ENCODE measurements at places on chromosomes 13 and 19. TPM values are rescaled to one million over a fixed set of nuclear protein-coding genes. Genes with fewer than 3 reads are reported as not detected.

The DNAAF3 gene
- total RNA-seq: 0.34 TPM

The SOHLH2 gene
- 1.4 TPM for total RNA-seq

The NCAN gene
- total RNA-seq: not detected

The CARS2 gene
- total RNA-seq: 25.7 TPM

The ZNF8 gene
- total RNA-seq: 6.9 TPM

The NLRP7 gene
- not detected for total RNA-seq

The ZNF793 gene
- total RNA-seq: 1.1 TPM

The HOOK2 gene
- 15.2 TPM for total RNA-seq

The GRIK5 gene
- not detected for total RNA-seq

The AP2A1 gene
- 215 TPM for total RNA-seq

Data from cardiac ventricle fibroblast (primary cell).